NCI-H345 (cell line): ENCODE measurements at places on chromosomes 1 and 21.

GRCh38 chr1:30012455-30013440 lies 710.6 kb downstream of the MATN1 start:
- DNase-seq = no peak

DNA sequence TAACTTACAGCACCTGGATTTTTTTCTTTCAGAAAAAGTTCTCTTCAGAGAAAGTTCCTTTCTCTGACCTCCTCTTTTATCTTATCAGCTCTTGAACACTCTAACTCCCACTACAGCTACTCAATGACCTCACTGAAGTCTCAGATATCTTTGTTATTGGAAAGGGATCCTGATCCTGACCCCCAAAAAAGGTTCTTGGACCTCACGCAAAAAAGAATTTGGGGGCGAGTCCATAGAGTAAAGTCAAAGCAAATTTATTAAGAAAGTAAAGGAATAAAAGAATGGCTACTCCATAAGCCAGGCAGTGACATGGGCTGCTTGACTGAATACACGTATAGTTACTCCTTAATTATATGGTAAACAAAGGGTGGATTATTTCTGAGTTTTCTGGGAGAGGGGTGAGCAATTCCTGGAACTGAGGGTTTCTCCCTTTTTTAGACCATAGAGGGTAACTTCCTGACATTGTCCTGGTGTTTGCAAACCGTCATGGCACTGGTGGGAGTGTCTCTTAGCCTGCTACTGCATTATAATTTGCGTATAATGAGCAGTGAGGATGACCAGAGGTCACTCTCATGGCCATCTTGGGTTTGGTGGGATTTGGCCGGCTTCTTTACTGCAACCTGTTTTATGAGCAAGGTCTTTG lies 44.2 kb downstream of the WDR64 start:
- no peak for DNase-seq

- peak; percentile 7 for DNase-seq
These were observed 135.5 kb upstream of the ERRFI1 start for GRCh38 chr1:8161546-8162105.

- DNase-seq = peak; percentile 36
These were observed 717 bp downstream of the CRYZL1 start for GRCh38 chr21:33640697-33641351.

- DNase-seq = no peak
These were observed 5.4 kb upstream of the TNFRSF25 start for GRCh38 chr1:6471086-6471969.
